Activated CD4-positive, alpha-beta T cell treated with anti-CD3 and anti-CD28 coated beads for 36 hours (primary cell): ENCODE measurements at places on chromosomes 3 and 15.

- DNase-seq, result no peak
Observed at GRCh38 chr3:38114875-38115644, 21.9 kb downstream of the ACAA1 start.

DNA sequence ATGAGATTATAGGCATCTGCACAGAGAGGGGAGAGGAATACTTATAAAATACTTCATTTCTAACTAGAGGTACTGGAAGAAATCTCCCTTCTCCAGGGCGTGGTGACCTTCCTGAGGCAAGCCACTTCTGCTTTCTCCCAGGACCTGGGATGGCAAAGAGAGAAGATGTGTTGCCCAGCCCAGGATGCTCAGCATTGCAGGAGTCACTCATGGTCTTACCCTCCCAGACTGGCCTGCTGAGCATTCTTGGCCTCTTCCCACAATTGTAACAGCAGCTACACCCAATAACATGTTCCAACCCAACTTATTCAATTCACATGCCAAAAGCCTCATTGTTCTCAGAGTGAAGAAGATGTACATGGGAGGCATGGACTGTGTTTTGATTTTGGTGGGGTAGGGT is 37.9 kb downstream of the IL20RB start:
- no peak for DNase-seq

- no peak for DNase-seq
Observed at GRCh38 chr3:1088503-1088902, 4.3 kb upstream of the CNTN6 start.

DNA sequence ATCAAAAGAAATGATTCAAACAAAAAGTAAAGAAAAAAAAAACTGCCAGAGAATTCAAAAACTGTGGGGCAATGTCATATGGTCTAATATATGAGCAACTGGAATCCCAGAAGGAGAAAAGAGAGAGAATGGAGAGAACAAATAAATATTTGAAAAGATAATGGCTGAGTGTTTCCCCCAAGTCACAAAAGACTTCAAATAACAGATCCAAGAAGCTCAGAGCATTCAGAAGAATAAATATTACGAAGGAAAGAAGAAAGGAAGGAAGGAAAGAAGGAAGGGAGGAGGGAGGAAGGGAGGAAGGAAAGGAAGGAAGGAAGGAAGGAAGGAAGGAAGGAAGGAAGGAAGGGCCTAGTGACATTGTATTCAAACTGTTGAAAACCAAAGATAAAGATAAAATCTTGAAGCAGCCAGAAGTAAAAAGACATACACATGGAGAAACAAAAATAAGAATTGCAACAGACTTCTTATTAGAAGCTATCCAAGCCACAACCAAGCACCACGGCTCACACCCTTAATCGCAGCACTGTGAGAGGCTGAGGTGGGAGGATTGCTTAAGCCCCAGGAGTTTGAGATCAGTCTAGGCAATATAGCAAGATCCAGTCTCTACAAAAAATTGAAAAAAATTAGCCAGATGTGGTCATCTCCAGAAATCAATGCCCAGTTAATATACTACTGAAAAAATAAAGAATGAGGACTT is 118.9 kb upstream of the IGSF10 start:
- DNase-seq, result no peak

GRCh38 chr3:124227150-124227630 is 235.3 kb upstream of the ROPN1 start:
- no peak for DNase-seq

DNA sequence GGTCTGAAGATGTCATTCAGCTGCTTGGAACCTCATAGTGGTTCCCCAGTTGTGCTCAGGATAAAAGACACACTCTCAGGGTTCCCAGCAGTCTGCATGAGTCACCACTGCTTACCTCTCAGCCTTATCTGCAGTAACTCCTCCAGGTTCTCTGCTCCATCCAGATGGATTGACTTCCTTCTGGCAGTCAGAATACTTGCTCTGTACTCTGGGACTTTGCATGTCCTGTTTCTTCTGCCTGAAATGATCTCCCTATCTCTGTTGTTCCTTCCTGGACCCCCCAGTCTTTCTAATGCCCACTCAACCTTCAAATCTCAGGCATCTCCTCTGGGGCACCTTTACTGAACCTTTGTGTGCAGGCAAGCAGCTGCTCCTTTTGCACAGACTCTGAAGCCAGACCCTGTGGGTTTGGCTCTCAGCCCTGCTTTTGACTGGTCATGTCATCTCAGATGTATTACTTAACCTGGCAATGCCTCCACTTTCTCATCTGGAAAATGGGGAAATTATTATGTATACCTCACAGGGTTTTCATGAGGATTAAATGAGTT is 38.4 kb downstream of the ITPR1 start:
- DNase-seq, result no peak
